Skin of body (tissue), 3 donors: ENCODE measurements at places on chromosomes 11 and 22.

GRCh38 chr11:78666675-78667160 lies 92.1 kb upstream of the NARS2 start:
- peak; percentile 30 for DNase-seq

DNA sequence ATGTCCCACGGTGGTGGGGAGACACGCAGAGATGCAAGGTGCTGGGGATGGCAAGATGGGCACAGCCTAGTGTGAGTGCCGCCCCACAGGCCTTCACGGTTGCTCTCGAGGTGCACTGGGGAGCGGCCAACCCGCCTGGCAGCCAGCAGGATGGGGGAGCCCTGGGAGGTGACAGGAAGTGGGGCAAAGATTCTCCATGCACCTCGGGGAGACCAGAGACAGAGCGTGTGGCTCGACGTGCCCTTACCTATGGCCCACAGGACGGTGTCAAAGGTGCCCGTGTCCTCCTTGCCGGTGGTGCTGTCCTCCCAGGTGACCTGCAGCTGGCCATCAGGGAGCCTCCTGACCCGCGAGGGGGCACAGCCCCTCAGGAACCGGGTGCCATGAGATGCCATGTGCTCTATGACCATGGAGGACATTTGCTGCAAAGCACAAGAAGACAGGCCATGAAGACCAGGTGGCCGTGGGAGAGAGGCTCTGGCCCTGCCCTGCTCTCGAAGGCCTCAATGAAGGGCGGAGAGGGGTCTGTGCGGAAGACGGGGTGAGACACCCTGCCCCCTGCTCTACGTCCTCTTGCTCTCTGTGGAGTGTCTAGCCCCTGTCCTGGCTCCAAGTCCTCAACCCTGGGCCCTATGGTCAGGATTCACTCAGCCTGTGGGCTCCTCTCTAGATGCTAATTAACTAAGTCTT lies 40.6 kb upstream of the GNB1L start:
- DNase-seq: no peak

GRCh38 chr11:95897731-95898130 lies 26.2 kb downstream of the MTMR2 start:
- no peak for DNase-seq

DNA sequence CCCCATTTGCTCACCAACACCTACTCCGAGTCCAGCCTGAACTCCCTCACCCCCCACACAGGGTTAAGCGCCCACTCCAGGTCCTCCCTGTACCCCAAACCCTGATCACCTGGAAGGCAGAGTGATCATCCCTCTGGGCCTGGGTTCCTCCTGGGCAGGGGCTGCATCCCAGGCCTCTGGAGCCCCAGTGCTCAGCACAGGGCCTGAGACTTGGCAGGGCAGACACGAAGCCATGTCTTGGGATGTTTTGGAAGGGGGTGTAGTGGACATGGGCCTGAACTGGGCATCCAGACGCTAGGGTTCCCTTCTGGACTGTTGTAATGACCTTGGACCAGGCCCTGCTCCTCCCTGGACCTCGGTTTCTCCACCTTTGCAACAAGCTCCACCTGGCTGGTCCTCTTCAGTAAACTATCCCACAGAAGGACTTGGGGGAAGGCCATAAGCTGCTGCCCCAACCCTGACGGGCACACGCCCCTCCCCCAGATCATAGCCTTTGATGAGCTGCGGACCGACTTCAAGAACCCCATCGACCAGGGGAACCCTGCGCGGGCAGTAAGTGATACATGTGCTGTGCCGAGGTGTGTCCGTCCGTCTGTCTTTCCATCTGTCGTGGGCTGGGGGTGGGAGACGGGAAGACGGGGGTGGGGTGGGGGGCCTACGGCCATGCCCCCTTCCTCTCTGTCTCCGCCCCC lies 3.9 kb downstream of the CNIH2 start:
- DNase-seq: peak; percentile 61

GRCh38 chr11:45444796-45445195 lies 158.7 kb upstream of the SYT13 start:
- DNase-seq: no peak

DNA sequence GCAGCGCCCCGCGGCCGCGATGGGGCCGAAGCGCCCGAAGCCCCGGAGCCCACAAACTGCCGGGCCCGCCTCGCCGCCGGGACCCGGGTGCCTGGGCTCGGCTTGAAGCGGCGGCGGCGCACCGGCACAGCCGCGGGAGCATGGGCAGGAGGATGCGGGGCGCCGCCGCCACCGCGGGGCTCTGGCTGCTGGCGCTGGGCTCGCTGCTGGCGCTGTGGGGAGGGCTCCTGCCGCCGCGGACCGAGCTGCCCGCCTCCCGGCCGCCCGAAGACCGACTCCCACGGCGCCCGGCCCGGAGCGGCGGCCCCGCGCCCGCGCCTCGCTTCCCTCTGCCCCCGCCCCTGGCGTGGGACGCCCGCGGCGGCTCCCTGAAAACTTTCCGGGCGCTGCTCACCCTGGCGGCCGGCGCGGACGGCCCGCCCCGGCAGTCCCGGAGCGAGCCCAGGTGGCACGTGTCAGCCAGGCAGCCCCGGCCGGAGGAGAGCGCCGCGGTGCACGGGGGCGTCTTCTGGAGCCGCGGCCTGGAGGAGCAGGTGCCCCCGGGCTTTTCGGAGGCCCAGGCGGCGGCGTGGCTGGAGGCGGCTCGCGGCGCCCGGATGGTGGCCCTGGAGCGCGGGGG lies 346 bp downstream of the FJX1 start:
- no peak for DNase-seq

DNA sequence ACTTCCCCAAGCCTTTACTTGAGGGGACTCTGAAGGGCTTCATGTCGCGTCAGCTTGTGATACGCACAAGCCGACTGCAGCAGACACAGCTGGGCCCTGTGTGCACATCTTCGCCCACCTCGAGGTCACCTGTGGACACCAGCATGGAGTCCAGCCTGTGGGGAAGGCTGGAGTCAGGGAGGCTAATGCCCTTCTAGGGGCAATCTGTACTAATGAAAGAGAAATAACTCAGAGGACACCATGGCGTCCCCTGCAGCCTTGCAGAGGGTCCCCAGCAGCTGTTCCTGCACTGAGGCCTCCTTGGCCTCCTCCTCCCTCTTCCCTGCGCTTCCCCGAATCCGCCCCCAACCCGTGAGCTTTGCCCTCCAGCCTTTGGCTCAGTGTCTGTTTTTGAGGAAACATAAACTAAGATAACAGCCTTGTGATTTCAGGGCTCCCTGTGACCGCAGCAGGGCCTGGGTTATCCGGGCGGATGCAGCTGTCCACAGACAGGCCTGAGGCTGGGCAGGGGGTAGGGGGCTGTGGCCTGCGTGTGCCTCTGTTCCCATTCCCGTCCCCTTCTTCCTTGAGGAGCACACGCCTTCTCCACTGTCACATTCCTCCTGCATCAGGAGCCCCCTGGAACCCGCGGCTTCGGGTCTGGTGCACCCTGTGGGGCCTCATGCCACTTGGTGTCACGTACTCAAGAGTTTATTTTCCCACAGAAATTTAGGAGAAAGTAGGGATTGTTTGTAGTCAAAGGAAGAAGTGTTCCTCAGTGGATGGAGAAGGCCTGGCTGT lies 25.0 kb downstream of the KRTAP5-5 start:
- no peak for DNase-seq

- peak; percentile 27 for DNase-seq
Observed at GRCh38 chr11:131888230-131888855, 517.9 kb downstream of the NTM start.

GRCh38 chr22:35887296-35887875 lies 141.2 kb downstream of the RBFOX2 start:
- DNase-seq: no peak

DNA sequence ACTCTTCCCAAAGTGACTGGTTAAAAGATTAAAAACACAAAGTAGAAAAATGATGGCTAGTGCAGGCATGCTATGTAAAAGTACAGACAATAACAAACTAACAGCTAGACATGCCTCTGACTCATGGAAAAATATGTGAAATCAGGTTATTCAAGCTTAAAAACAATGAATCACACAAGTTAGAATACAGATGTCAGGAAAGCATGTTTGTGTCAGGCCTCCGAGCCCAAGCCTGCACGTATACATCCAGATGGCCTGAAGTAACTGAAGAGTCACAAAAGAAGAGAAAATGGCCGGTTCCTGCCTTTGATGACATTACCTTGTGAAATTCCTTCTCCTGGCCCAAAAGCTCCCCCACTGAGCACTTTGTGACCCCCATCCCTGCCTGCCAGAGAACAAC lies 110.1 kb downstream of the NOX4 start:
- DNase-seq: peak; percentile 38

- DNase-seq: no peak
Observed at GRCh38 chr11:69563946-69564775, 76.8 kb upstream of the CCND1 start.

GRCh38 chr11:74035264-74035663 lies 26.4 kb upstream of the UCP3 start:
- DNase-seq: no peak

- no peak for DNase-seq
Observed at GRCh38 chr11:99229544-99229943, 208.8 kb downstream of the CNTN5 start.

GRCh38 chr11:115408036-115408921 lies 95.9 kb downstream of the CADM1 start:
- DNase-seq: peak; percentile 91

GRCh38 chr22:40637183-40638150 lies 948 bp upstream of the MRTFA start:
- no peak for DNase-seq

GRCh38 chr11:79950172-79950571 lies 509.3 kb upstream of the TENM4 start:
- no peak for DNase-seq
